ENCODE measurements at places on chromosomes 3 and 15. TPM values are rescaled to one million over a fixed set of nuclear protein-coding genes. Genes with fewer than 3 reads are reported as not detected.
A peak's percentile ranks its signal among the peaks of the same experiment; 100 is the strongest.

C2CD4B gene
- not detected for total RNA-seq

- DNase-seq = no peak
- H3K36me3 ChIP-seq = no peaks in the 10 kb centered on the region
- peaks cover 4% of the 10 kb centered on the region for H3K4me1 ChIP-seq
- H3K4me3 ChIP-seq = no peak overlapping the region
- no peaks in the 10 kb centered on the region for H3K27me3 ChIP-seq
Observed at GRCh38 chr3:23533996-23534395, 271.8 kb upstream of the UBE2E1 start.

GRCh38 chr15:80940851-80941250 lies 48.8 kb downstream of the MESD start:
- DNase-seq = no peak
- peaks cover 14% of the 10 kb centered on the region for H3K4me1 ChIP-seq
- no peaks in the 10 kb centered on the region for H3K27me3 ChIP-seq
- no peak overlapping the region for H3K27ac ChIP-seq

DNA sequence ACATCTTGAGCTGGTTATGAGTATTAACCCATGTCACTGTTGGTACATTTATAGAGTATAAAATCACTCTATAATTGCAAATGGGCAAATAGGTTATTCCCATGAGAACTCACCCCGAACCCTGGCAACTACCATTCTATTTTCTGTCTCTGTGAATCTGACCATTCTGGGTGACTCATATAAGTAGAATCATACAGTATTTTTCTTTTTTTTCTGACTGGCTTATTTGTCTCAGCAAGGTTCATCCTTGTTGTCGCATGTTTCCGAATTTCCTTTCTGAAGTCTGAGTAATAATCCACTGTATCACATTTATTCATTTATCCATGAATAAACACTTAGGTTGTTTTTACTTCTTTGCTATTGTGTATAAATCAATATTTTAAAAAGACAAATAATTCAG lies 59.9 kb upstream of the CHRM5 start:
- H3K4me3 ChIP-seq = no peak overlapping the region
- H3K36me3 ChIP-seq = no peaks in the 10 kb centered on the region
- H3K27me3 ChIP-seq = no peaks in the 10 kb centered on the region
- DNase-seq = no peak

BNC1 gene
- 54.0 TPM for total RNA-seq

DNA sequence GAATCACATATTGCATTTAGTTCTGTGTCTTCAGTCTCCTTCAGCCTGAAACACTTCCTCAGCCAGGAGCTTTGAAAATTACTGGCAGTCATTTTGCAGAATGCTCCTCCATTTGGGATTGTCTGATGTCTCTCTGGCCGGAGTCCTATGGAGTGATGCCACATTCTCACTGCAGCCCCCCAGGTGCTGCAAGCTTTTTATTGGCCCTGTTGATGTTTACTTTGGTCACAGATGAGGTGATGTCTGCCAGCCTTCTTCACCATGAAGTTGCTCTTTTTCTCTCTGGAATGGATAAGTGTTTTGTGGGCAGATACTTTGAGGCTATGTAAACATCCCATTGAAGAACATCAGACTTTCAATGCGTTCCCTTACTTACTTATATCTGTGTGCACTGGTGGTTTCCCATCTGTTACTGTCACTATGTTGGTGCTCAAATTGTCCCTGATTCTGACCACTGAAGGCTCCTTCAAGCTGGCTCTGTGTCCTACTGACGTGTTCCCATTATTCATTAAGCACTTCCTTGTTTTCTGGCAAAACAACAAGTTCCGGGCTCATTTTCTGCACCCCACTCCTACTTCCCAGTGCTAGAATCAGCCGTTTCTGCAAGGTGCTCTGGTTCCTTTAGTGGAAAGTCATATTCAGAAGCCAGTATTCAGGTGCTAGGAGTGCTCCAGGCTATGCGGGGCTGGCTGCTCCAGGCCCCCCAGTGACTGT lies 1.4 kb upstream of the CLEC3B start:
- no peaks in the 10 kb centered on the region for H3K36me3 ChIP-seq
- H3K27ac ChIP-seq = no peak overlapping the region
- H3K4me3 ChIP-seq = no peak overlapping the region
- H3K4me1 ChIP-seq = peaks cover 4% of the 10 kb centered on the region
- DNase-seq = no peak

DNA sequence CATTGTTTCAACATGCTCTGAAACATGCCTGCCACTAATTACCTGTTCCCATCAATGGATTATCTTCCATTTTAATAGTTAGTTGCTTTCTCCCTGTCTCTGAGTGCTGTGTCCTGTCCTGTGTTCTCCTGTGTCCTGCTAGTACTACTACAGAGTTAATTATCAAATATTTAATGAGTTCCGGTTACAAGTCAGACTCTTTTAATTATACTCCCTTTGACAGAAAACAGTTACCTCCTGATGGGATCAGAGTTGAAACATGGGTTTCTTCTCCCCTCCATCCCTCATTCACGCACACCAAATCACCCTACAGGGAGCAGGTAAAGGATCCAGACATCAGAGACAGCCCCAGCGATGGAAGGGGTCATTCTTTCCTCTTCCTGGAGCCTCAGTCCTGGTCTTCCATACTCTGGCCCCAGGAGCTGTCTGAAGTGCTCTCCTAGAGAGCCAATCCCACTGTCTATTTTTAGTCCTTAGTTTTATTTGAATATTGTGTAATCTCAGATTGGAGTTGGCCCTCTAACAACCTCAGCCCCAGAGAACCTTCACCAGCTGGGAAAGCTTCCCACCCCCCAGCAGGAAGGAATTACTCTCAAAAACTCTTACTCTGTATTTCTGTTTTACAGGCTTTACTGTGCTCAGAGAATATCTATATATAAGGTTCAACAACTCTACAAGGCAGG lies 137.0 kb upstream of the C2CD4B start:
- H3K4me3 ChIP-seq = no peak overlapping the region
- H3K36me3 ChIP-seq = no peaks in the 10 kb centered on the region
- H3K27ac ChIP-seq = peak overlapping the region; percentile 1
- no peaks in the 10 kb centered on the region for H3K27me3 ChIP-seq
- H3K4me1 ChIP-seq = peaks cover 6% of the 10 kb centered on the region
- no peak for DNase-seq

- DNase-seq = no peak
- peaks cover 28% of the 10 kb centered on the region for H3K36me3 ChIP-seq
- no peaks in the 10 kb centered on the region for H3K4me1 ChIP-seq
- H3K27ac ChIP-seq = no peak overlapping the region
- no peaks in the 10 kb centered on the region for H3K27me3 ChIP-seq
- H3K4me3 ChIP-seq = no peak overlapping the region
Observed at GRCh38 chr15:80556694-80557367, 138.3 kb upstream of the ABHD17C start.
